ENCODE measurements at places on chromosomes 2 and 18.

- no peak for DNase-seq
- no peak overlapping the region for H3K4me3 ChIP-seq
- no peaks in the 10 kb centered on the region for H3K4me1 ChIP-seq
- H3K36me3 ChIP-seq = no peaks in the 10 kb centered on the region
- H3K27me3 ChIP-seq = no peaks in the 10 kb centered on the region
- H3K27ac ChIP-seq = no peak overlapping the region
Measured at GRCh38 chr2:165566008-165566407, 96.5 kb downstream of the CSRNP3 start.

DNA sequence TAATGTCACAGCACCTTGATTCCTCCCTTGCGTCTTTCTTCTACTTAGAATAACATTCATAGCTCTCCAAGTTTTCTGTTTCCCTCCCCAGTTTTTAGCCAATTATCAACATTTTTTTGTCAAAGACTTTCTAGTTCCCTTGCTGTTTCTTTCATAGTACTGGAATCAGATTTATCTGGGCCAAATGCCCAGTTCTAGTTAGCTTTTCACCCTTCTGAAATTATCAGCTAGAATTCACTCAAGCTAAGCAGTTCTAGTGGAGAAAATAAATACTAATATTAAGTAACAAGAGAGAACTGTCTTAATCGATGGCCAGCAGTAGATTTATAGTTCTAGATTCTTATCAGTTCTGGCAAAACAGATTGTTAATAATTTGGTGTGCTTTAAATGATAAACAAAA lies 36.2 kb downstream of the EFEMP1 start:
- no peaks in the 10 kb centered on the region for H3K4me1 ChIP-seq
- H3K4me3 ChIP-seq = no peak overlapping the region
- H3K36me3 ChIP-seq = no peaks in the 10 kb centered on the region
- no peaks in the 10 kb centered on the region for H3K27me3 ChIP-seq
- no peak overlapping the region for H3K27ac ChIP-seq

GRCh38 chr2:194616334-194616733 lies 1040.7 kb upstream of the SLC39A10 start:
- H3K27me3 ChIP-seq = no peaks in the 10 kb centered on the region
- H3K4me1 ChIP-seq = no peaks in the 10 kb centered on the region
- H3K4me3 ChIP-seq = no peak overlapping the region
- DNase-seq = no peak

- H3K4me3 ChIP-seq = no peak overlapping the region
- no peaks in the 10 kb centered on the region for H3K4me1 ChIP-seq
Measured at GRCh38 chr2:233821709-233822100, 32.6 kb downstream of the HJURP start.

GRCh38 chr18:12849548-12849947 lies 34.5 kb downstream of the PTPN2 start:
- no peak overlapping the region for H3K4me3 ChIP-seq
- DNase-seq = no peak
- no peaks in the 10 kb centered on the region for H3K36me3 ChIP-seq
- H3K27ac ChIP-seq = no peak overlapping the region

DNA sequence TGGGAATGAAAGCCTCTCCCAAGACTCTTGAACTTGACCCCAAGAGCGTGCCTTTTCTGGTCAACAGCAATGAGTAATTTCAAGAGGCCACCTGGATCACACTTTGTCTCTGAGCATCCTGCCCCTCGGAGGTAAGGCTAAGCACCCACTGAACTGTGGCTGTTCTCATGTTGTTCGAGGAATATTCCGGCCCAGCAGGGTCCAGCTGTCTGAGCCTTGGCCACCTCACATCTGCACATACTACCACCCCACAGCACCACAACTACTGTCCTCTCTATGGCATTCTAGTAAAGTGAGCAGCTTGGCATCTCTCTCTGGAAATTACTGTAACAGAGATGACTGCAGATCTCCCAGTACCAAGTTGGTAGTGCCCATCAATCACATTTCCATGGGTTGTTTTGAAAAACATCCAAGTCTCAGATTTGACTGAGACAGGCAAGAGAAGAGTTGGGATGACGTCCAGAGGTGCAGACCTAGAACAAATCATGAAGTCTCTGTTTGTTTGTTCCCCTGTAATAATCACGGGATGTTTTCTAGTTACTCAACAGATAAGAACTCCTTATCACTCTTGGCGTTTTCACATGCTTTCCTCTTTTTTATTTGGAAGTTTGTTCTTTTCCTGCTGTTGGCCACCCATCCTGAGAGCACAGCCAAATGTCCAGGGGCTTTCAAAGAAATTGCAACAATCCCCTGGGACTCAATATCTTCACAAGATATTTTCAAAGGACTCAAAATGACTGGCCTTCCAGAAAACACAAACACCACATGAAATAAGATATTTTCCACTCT lies 336.0 kb upstream of the TNP1 start:
- no peak overlapping the region for H3K27ac ChIP-seq
- no peak for DNase-seq
- no peak overlapping the region for H3K4me3 ChIP-seq
- H3K27me3 ChIP-seq = no peaks in the 10 kb centered on the region

- H3K36me3 ChIP-seq = no peaks in the 10 kb centered on the region
- H3K27me3 ChIP-seq = no peaks in the 10 kb centered on the region
- DNase-seq = no peak
- no peaks in the 10 kb centered on the region for H3K4me1 ChIP-seq
Measured at GRCh38 chr2:182585001-182585400, 131.1 kb upstream of the DNAJC10 start.

- no peak for DNase-seq
- no peaks in the 10 kb centered on the region for H3K36me3 ChIP-seq
- H3K27me3 ChIP-seq = no peaks in the 10 kb centered on the region
- H3K4me1 ChIP-seq = no peaks in the 10 kb centered on the region
Measured at GRCh38 chr2:25989154-25989553, 6.9 kb upstream of the KIF3C start.

GRCh38 chr18:56273541-56274219 lies 364.7 kb downstream of the TXNL1 start:
- no peaks in the 10 kb centered on the region for H3K36me3 ChIP-seq
- H3K4me1 ChIP-seq = no peaks in the 10 kb centered on the region
- no peak for DNase-seq
- no peak overlapping the region for H3K4me3 ChIP-seq
- no peaks in the 10 kb centered on the region for H3K27me3 ChIP-seq

DNA sequence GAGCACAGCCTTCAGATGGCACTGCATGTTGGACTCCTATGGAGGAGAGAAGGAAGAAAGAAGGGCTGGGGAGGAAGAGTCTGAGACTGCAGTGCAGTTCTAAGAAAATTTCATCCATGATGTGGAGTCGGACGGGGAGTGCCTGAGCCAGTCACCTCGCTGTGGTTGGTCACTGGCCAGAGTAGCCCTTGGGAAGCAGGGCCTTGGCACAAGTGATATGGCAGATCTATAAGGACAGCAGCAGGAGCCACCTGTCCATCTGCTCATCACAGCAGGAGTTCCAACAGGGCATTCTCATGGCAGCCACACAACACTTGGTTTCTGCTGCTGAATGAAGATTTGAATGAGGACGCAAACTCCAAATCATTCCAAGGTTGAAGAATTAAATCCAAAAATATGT lies 314.8 kb downstream of the CYP26B1 start:
- H3K4me1 ChIP-seq = no peaks in the 10 kb centered on the region
- no peaks in the 10 kb centered on the region for H3K36me3 ChIP-seq
- no peak overlapping the region for H3K27ac ChIP-seq
- no peak for DNase-seq
- H3K4me3 ChIP-seq = no peak overlapping the region

- no peak for DNase-seq
- H3K27me3 ChIP-seq = no peaks in the 10 kb centered on the region
- no peaks in the 10 kb centered on the region for H3K4me1 ChIP-seq
- H3K27ac ChIP-seq = no peak overlapping the region
Measured at GRCh38 chr18:275486-275885, 7.6 kb upstream of the THOC1 start.

GRCh38 chr2:163474319-163474744 lies 261.5 kb downstream of the FIGN start:
- no peaks in the 10 kb centered on the region for H3K27me3 ChIP-seq
- DNase-seq = no peak
- H3K4me1 ChIP-seq = no peaks in the 10 kb centered on the region

DNA sequence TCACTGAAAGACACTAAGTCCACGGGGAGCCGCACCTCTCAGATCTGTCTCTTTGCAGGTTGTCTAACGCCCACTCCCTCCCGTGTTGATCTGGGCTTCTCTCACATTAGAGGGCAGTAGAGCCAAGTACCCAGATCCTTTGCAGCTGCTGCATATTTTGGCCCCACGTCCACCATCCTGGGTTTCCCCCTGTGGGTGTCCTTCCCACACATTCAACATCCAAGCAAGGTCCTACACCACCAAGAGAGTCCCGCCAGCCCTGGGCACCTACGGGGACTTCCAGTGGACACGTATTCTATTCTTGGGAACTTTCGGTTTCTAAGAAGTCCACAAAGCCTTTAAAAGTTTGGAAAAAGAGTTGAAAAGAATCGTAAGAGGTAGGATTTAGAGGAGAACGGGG lies 116.6 kb downstream of the ATL2 start:
- DNase-seq = no peak
- no peaks in the 10 kb centered on the region for H3K27me3 ChIP-seq
- no peaks in the 10 kb centered on the region for H3K36me3 ChIP-seq
- no peak overlapping the region for H3K4me3 ChIP-seq
- H3K4me1 ChIP-seq = no peaks in the 10 kb centered on the region

DNA sequence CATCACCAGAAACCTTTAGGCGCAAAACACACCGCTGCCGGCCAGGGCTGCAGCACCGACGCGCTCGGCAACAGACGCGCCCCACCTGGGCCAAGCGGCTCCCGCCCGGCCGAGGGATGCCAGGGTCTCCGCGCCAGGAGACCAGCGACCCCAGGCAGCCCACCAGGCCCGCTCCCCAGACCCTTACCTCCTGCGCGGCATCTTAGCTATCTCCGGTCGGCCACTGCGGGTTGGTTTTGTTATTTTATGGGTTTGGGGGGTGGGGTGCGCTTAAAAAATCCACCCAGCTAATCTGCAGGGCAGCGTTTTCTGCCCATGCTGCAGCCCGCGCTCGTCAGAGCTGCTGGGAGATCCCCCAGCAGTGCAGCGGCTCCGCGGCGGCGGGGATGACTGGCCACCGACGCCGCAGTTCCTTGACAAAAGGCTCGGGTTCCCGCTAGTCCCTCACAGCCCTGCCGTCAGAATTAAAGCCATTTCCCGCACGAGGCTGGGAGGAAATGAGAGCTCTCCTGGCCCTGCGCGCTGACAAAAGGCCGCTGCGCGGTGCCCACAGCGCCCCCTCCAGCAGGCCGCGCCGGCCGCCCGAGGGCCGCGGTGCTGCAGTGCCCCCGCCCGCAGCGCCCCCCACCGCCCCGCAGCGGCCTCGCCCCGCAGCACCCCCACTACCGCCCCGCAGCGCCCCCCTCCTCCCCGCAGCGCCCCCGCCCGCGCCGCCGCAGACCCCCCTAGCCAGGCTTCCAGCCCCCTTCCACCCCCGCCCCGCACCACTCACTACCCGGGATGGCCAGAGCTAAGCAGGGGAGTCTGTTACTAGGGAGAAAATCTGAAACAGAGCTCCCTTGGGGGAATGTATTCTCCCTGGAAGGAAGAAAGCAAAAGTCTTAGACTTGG lies at the start of gene ADD2:
ADD2 (minus strand) TSS at position 502 of the 891 bp plus-strand sequence. CDS start 61,792 bp downstream, outside the sequence.
- H3K27me3 ChIP-seq = peaks cover 52% of the 10 kb centered on the region
- H3K27ac ChIP-seq = no peak within 1 kb of the TSS
- H3K4me1 ChIP-seq = peaks cover 5% of the 10 kb centered on the region
- no peaks in the 10 kb centered on the region for H3K36me3 ChIP-seq
- DNase-seq = no peak
- H3K4me3 ChIP-seq = peak within 1 kb of the TSS; percentile 24

DNA sequence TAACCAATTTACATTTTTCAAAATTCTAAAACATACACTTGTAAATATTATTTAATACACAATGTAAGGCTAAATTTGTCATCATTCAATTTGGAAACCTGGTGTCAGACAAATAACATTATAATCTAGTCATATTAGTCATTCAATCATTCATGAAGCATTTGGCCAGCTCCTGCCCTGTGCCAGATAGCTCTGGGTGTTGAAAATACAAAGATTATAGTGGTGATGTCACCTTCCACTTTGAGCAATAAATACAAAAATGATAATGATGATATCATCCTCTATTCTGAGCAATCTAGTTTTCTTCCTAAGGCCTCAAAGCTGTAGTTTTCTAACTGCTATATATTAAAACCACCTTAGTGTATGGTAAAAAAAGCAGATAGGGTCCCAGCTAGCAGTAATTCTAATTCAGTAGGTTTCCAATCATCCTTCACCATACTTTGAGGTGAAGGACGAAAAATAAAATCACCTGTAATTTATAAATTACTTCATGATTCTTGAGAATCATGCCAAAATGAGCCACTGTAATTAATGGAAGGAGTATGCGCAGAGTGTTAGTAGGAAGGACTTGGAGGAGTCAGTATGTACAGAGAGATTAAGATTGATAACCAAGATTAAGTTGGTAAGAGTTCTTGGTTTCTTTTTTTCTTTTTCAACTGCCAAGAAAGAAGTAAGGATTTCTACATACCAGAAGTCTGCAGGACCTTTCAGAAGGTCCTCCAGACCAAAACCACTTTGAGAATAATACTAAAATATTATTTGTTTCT lies 23.2 kb downstream of the MEMO1 start:
- H3K27ac ChIP-seq = no peak overlapping the region
- no peaks in the 10 kb centered on the region for H3K27me3 ChIP-seq
- no peak overlapping the region for H3K4me3 ChIP-seq
- no peaks in the 10 kb centered on the region for H3K36me3 ChIP-seq
- no peaks in the 10 kb centered on the region for H3K4me1 ChIP-seq
- DNase-seq = no peak

DNA sequence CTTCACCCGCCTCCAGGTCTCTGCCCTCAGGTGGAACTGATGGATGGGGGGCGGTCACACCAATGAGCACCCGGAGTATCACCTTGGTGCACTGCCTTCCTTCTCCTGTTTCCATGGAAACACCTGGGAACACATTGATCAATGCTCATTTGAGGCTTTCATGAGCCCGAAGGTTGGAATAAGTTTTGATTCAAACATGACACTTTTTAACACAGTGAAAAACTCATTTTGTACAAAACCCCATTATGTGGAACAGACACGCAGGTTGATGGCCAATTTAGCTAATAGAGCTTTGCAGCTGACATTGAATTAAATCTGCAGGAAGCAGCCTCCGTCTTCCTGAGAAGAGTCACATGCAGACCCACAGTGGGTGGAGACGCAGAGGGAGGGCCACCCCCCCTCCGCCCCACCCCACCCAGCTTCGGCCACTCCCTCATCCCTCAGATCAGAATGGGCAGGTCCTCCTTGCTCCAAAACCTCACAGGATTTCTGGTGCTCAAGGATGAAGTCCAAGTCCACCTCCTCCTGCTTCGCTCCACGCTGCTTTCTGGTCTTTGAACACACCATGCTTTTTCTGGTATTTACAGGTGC lies 96.0 kb upstream of the MYCN start:
- no peaks in the 10 kb centered on the region for H3K4me1 ChIP-seq
- H3K4me3 ChIP-seq = no peak overlapping the region

GRCh38 chr18:54250846-54251261 lies 18.5 kb upstream of the POLI start:
- H3K4me1 ChIP-seq = no peaks in the 10 kb centered on the region
- no peak overlapping the region for H3K4me3 ChIP-seq
- DNase-seq = no peak
- no peaks in the 10 kb centered on the region for H3K27me3 ChIP-seq
- no peaks in the 10 kb centered on the region for H3K36me3 ChIP-seq
